NK-92 treated with Interleukin-12 subunit alpha and Interleukin-12 subunit beta, amount 100 ng/mL, for 24 hours (cell line): ENCODE measurements at places on chromosomes 16 and 17.

DNA sequence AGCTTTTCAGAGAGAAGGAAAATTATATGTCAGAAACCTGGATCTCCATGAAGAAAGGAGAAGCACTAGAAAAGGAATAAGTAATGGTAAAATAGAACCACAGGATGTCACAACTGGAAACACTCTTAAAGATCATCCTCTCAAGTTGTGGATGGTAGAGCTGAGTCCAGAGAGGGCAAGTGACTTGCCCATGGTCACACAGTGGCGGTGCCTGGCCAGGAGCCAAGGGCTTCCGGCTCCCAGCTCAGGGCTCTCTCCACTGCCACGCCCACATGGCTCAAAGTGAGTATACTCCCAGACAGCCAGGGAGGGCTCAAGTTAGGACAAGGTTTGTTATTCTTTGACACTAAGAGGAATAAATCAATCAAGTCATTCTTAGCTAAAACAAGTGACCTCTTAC is 159.8 kb downstream of the COPRS start:
- no peak for DNase-seq

GRCh38 chr17:4316648-4317047 is 49.8 kb downstream of the UBE2G1 start:
- DNase-seq: no peak

DNA sequence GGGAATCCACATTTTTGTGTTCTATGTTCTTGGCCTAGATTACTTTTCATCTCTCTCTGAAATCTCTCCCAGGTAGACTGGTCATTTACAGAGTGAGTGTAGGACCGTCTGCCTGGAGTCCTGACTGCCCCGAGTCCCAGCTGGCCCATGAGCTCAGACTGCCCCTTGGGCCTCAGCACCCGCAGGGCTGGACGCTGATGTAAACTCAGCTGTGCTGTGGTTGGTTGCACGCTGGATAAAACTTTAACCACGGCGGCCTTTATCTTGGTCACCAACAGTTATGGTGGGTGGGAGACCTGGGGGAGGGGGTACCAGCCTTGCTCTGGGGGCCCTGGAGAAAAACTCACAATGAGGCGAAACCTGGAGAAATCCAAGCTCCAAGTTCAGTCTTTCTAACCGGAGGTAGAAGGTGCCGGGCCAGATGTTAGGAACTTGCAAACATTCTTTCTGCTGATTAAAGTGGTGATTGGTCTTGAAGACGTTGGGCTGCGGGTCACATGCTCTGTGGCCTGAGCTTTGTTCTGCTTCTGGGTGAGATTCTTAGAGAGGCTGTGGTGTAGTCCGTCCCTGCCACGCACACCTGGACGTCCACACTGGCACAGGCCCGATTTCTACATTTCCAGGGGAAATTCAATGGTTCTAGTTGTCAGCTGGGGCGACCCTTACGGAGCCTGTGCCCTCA is 6.9 kb downstream of the METRNL start:
- DNase-seq: no peak

- no peak for DNase-seq
These were observed 228.8 kb downstream of the CDH11 start for GRCh38 chr16:64892835-64893785.

DNA sequence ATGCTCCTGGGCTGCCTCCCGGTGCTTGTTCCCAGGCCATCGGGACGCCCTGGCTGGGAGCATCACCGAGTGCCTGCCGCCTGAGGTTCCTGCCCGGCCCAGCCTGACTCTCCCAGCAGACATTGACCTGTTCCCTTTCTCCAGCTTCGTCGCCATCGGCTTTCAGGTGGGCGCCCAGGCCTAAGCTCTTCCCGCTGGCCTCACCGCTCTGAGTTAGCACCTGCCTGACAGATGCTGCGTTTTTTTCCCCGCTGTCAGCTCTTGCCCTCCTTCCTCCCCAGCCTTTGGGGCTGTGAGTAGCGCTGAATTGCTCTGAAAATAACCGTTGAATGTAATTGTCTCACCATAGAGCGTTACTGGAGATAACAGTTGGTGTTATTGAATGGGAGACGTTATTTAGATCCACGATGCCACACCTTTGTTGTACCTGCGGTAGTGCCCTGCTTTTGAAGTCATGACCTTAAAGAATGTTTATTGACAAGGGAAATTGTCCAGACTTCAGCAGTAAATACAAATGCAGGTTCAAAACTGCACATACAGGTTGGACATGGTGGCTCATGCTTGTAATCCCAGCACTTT is 21.3 kb upstream of the SMIM5 start:
- no peak for DNase-seq

- DNase-seq: no peak
These were observed 34.6 kb upstream of the WSB1 start for GRCh38 chr17:27259356-27259755.

GRCh38 chr16:69727916-69728270 is 1.5 kb upstream of the NQO1 start:
- DNase-seq: no peak

- DNase-seq: no peak
These were observed 2.2 kb upstream of the KRT19 start for GRCh38 chr17:41530062-41531048.

GRCh38 chr16:68754084-68754792 is 17.1 kb downstream of the CDH1 start:
- no peak for DNase-seq

DNA sequence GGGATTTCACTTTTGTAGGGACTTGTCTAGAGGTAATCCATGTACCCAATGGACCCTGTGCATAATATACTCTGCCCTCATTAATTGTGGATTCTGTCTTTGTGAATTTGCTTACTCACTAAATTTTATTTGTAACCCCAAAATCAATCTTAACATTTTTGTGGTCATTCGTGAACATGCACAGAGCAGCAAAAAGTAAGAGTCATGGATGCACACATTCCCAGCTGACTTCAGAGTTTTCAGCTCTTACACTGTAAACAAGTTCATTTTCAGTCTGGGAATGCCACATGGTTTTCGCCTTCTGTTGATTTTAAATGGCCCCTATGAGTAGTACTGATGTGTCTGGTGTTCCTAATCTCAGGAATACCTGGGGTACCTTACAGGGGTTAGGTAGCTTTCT is 24.3 kb downstream of the TAC4 start:
- DNase-seq: no peak

DNA sequence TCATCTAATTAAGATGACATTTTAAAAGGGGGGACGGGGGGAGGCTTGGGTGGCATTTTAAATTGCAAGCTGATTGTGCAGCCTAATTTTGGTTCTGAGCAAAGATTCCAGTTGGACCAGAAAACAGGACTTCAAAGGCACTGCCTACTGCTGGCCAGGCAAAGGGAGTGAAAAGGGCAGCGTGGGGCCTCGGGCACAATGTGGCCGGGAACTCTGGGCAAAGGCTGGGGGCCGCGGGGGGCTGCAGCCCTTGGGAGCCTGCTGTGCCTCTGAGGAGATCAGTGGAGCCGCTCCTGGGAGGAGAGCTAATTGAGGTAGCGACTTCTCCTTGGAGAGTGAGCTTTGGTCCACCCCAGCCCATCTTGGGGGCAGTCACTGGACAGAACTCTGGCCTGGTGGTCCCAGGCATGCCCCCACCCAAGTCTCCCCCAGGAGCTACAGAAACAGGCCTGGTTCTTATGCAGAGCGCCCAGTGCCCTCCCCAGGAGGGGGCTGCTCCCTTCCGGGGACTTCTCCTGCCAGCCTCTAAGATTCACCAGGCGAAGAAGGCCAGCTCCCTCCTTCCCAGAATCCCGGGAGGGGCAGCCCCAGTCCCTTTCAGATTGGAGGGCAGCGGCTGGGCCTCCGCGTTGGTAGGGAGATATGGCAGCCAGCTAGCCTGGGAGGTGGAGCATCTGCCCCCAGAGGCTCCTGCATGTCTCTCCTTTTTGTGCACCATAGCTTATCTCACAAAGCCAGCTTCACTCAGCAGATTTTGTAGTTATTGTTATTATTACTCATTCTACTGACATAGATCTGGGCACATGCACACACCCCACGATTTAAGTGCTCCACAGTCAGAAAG is 115.6 kb downstream of the GNAO1 start:
- DNase-seq: no peak

DNA sequence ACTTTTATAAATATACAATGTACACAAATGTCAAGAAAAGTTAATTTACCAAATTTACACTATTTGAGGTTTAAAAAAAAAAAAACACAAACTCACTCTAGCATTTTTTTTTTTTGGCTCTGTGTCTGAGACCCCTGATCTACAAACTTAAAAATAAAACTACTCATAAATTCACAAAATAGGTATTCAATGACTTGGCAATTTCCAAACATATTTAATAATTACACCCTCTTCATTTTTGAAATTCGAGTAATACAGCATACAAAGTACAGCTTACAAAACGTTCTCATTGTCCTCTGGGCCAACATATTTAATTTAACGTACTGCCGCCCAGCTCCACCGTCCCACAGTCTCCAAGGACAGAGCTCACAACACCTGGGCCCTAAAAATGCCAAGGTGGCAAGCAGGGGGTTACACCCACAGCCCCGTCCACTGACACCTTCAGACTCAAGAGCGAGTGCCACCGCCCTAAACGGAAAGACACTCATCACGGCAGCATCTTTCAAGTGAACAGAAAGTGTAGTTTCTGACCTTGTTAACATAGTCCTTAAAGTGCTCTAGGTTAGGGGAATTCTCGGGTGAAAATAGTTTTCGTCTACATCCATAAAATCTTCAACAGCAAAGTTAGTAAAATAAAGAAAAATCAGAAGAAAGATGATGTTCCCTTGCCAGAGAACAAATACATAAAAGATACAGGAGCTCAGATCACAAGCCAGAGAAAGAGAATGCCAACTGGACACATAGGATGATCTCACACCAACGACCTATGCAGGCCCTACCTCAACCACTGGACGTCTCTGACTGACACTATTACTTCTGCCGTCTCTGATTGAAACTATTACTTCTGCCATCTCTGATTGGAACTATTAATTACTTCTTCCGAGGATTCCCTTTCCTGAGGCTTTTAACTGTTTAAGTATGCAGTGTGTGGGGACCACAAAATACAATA is 4.2 kb downstream of the ADCY9 start:
- no peak for DNase-seq

- DNase-seq: no peak
These were observed 8.8 kb upstream of the SALL1 start for GRCh38 chr16:51159865-51160264.
